ENCODE measurements at places on chromosomes 1 and 21. TPM values are rescaled to one million over a fixed set of nuclear protein-coding genes. Genes with fewer than 3 reads are reported as not detected.

Gene ZFYVE9
- total RNA-seq, result 13.7 TPM

Gene LCE3E
- not detected for total RNA-seq

Gene TMEM82
- not detected for total RNA-seq

Gene LAMB3
- 77.3 TPM for total RNA-seq

Gene LIN28A
- total RNA-seq, result not detected

Gene ESPN
- 4.8 TPM for total RNA-seq

DNA sequence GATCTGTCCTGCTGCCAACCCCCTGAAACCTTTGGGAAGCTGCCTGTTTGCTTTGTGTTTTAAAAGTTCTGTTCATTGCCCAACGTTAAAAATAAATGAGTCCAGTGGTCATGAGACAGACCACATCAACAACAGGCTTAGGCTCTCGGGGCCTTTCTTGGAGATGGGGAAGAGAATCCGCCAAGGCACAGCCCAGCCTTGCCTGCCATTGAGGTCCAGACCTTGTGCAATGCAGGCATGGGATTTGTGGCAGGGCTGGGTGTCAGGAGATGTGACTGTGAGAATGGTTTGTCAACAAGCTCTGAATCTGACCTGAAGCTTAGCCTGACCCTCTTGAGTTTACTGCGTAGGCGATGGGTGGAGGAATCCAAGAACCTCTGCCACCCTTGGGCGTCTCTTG lies 4.2 kb downstream of the SPSB1 start:
- no peak for DNase-seq

DNA sequence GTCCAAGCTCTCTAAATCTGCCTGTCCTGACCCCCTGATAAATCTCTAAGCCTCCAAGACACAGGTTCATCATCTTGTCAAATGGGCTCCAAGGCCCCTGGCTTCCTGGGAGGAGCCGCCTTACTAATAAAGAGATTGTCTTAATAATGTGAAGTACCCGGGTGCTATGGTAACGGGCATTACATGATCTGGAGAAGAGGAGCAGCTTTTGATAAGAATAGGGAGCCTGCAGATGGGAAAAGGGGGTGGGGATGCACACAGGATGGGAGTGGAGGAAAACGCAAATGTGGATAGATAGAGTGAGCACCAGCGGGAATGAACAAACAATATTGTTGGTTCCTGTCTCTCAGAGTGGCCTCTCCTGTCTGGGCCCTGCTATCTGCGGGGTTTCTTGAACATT lies 11.9 kb upstream of the RXRG start:
- DNase-seq, result no peak

DNA sequence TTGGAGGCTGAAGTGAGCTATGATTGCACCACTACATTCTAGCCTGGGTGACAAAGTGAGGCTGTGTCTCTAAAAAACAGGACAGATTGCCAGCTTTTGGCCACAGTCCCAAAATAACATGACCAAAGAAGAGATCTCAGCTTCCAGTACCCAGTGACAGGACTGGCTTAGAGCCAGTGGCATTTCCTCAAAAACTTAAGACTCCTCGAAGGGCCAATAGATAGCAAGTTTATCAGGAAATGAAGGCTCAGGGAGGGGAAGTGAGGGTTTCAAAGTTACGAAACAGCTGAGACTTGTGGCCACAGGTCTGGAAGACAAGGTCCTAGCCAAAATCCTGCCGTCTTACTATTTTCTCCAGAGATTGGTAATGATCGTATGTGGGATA lies 6.3 kb upstream of the TMEM39B start:
- DNase-seq, result peak; percentile 64

GRCh38 chr1:232611834-232612233 lies 18.1 kb downstream of the SIPA1L2 start:
- no peak for DNase-seq

DNA sequence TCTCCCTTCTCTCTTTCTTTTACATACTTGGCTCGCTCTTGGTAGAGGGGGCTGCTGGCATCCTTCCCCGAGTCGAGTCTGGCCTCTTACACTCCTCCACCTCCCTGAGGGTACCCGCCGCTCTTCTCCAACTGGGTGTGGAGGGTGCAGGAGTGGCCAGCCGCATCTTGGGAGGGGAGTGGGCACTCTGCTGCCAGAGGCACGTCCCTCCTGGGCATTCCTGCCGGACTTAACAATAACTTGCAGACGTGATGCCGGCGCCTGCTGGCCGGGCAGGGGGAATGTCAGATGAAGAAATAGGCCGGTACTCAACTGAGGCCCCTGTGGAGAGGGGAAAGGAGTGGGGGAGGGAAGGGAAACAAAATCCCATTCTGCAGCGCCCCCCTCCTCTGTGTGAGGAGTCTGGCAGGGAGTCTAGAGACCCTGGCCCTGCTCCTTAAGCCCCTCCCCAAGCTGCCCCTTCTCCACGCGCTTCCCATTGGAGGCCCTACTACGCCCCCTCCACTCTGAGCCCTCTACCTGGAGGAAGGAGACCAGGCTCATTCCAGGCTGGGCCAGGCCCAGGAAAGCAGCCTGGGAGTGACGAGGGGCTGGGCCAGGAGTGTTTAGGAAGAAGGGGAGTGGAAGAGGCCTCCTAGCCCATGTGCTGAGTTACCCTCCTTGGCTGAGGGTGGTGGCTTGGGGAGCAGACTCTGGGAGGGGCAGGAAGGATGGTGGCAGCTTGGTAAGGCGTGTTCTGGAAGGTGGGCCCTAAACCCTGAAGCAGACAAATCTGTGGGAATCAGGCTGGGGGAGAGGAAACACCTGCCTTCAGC lies 1.8 kb downstream of the ATP2B4 start:
- no peak for DNase-seq

- peak; percentile 83 for DNase-seq
Observed at GRCh38 chr1:172398970-172399755, 21.3 kb upstream of the C1orf105 start.

GRCh38 chr1:147169840-147170674 lies 2.2 kb downstream of the PRKAB2 start:
- DNase-seq, result no peak

GRCh38 chr1:108691942-108692723 lies at the start of gene PRPF38B:
PRPF38B (plus strand) TSS chr1:108692310; CDS start chr1:108692592, 282 bp downstream.
- DNase-seq, result peak; percentile 87

GRCh38 chr1:62295921-62296491 lies 23.2 kb downstream of the KANK4 start:
- no peak for DNase-seq

DNA sequence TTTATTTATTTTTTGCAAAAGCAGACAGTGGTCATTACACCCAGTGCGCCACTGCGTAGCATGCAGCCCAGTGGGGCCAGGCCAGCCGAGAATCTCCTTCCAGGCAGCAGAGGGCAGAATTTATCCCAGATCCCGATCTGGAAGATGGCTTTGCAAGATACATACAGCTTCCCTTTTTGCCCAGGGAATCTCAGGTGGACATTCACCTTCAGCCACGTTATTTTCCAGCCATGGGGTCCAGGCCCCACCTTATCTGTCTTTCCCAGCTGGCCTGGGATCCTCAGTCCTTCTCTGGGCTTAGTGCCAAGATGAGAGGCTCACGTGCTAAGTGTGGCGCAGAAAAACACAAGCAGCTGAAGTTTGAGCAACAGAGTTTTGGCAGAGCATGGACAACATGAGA lies 123.6 kb downstream of the AJAP1 start:
- DNase-seq, result no peak

DNA sequence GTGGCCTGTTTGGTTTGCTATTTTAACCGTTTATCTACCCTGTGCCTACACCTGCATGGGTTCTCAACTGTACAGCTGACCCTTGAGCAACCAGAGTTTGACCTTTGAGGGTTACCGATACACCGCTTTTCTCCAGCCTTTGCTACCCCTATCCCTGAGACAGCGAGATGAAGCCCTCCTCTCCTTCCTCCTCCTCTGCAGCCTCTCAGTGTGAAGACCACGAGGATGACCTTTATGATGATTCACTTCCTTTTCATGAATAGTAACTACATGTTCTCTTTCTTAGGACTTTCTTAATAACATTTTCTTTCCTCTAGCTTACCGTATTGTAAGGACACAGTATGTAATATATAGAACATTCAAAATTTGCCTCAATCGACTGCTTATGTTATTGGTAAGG lies 14.5 kb upstream of the RNF187 start:
- DNase-seq, result no peak

DNA sequence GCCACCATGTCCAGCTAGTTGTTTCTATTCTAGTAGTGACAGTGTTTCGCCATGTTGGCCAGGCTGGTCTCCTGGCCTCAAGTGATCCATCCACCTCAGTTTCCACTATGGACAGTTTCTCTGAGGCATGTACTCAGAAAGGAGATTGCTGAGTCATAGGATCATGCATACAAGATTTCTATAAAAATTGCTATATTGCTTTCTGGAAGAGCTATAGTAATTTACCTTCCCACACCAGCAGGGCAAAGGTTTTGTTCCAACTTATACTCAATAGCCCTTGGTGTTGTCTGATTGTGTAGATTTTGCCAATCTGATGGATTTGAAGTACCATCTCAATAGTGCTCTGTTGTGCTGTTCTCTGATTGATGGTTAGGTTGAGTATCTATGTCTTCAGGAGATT lies 15.6 kb upstream of the ATP1A1 start:
- no peak for DNase-seq

DNA sequence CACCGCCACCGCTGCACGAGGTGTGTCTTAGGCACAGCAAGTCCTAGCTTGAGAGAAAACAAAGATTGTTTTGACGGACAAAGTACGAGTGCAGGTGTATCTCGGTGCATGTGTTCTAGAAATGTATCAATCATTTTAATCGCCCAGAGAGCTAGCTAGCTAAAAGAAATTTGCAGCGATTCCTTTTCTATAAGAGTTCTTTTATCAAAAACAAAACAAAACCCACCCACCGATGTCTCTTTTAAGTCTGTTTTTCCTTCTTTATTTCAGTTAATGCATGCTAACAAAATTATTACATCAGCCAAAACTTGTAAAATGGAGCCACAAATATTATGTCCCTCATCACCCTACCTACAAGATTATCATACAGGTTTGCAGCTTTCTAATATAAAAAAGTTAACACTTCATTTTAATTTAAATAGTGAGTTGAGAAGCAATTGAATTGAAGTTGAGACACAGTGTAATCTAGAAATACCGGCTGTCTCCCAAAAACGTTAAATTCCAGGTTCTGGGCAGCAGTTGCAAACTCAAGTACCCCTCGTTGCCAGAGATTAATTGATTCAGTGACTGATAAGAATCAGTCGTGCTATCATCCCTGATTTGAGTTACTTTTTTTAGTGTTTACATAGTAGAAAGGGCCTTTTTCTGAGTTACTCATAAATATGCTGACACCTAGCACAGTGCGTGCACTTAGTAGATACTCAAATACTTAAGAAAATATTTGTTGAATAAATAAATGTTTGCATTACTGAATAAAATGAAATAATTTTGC lies 1.5 kb upstream of the SYDE2 start:
- peak; percentile 3 for DNase-seq

GRCh38 chr1:183543619-183544204 lies 46.5 kb downstream of the NCF2 start:
- peak; percentile 59 for DNase-seq

DNA sequence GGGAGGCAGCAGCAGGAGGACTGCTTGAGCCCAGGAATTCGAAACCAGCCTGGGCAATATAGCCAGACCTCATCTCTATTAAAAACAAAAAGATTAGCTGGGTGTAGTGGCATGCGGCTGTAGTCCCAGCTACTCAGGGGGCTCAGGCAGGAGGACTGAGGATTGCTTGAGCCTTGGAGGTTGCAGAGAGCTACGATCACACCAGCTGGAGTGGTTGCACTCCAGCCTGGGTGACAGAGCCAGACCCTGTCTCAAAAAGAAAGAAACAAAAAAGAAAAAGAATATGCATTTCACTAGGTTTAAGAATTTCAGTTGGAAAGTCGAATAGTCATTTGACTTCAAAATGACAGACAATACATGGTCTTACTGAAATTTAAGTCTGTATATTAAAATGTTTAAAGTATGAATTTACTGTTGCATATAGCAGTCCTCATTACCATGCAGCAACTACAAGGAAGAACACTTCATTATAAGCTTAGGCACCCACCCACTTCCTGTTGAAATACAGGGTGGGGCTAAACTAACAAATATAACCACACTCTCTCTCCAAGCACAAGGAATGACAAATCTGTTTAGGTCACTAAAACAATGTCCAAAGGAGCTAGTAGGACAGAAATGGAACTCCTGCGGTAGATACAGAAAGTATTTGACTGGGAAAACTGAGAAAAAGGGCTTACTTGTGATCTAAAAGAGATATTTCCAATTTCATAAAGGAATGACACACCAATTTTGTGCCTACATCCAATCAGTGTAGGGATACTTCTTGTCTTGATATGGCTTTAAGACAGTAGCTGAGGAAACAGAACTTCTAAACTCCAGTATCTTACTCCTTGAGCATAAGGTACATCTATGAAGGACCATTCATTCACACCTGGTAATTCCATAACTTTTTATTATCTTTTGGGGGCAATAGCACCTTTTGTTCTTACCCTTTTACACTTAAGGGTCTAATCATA lies 44.1 kb downstream of the GPR3 start:
- peak; percentile 71 for DNase-seq

GRCh38 chr1:2921970-2922686 lies 99.1 kb upstream of the ACTRT2 start:
- DNase-seq, result peak; percentile 10

- DNase-seq, result no peak
Observed at GRCh38 chr1:15425958-15426357, 12.3 kb upstream of the CTRC start.

GRCh38 chr1:58333511-58333910 lies 213.0 kb downstream of the OMA1 start:
- DNase-seq, result no peak
